Thoracic aorta (tissue), 2 donors: ENCODE measurements at places on chromosomes 12 and 14. TPM values are rescaled to one million over a fixed set of nuclear protein-coding genes. Genes with fewer than 3 reads are reported as not detected.

The ATP2A2 gene
- 226 TPM for total RNA-seq

GRCh38 chr12:60052483-60052882, 456.7 kb downstream of the SLC16A7 start:
- DNase-seq: no peak

- no peak for DNase-seq
Observed at GRCh38 chr12:100668945-100669536, 95.6 kb downstream of the GAS2L3 start.

The VWF gene
- 164 TPM for total RNA-seq

GRCh38 chr12:51270067-51270950, at the start of gene SMAGP:
SMAGP (minus strand) TSS chr12:51270415; CDS start chr12:51269278, 1,137 bp downstream.
- no peak for DNase-seq

The FAIM2 gene
- total RNA-seq: 2.8 TPM

DNA sequence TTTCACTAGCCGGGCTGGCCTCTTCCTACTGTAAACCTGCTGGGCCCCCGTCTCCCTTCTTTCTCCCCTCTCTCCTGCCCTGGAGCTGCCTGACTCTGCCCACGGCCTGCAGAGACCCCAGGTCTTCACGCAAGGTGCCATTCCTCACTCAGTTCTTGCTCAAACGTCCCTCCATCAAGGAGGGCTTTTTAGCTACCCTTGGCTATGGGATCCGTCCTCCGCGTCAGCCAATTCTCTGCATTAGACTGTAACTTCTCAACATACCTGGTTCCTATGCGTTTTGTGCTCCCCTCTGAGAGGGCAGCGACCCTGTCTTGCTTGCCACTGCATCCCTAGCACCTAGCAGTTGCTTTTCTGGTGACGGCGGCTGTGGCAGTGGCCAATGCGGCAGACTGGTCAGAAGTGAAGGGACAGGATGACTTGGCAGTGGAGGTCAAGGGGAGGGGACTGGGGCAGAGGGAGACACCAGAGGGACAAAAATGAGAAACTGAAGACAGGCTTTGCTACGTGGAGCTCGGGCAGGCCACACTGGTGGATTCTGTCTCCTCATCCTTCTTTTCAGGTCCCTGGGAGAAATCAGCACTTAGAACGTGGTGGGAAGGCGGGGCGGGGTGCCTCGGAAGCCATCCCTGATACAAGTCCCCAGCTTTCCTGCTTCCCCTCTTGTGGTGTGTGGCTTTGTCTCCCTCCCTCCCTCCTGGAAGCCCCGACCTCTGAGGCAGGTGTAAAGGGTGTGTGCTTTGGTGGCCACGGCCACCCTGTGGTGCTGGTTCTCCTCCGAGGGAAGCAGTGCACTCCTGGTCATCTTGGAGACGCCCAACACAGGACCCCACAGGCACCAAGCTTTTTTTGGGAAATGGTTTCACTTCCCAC, 1.8 kb downstream of the B3GNT4 start:
- DNase-seq: no peak

The ETFBKMT gene
- 2.5 TPM for total RNA-seq

The SERPINA5 gene
- total RNA-seq: 4.4 TPM

GRCh38 chr12:111283966-111284365, 84.9 kb downstream of the PHETA1 start:
- no peak for DNase-seq

GRCh38 chr12:115261691-115262398, 577.9 kb upstream of the TBX3 start:
- DNase-seq: no peak

DNA sequence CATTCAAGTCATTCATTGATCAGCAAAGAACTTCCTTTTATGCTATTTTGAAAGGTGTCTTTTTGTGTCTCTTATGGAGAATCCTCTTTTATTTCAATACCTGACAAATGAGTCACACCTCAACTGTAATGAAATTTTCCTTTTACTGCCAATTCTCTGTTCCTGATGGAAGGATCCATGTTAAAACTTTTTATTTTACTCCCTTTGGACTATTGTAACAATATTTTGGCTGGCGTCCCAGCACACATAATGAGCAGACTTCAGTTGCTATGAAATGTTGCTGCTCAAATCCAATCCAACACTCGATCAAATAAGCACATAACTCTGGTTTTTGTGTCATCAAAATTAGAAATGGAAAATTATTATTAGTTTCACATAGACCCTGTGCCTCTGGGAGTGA, 21.9 kb upstream of the SLC15A5 start:
- DNase-seq: no peak

The GPR132 gene
- total RNA-seq: 2.3 TPM

DNA sequence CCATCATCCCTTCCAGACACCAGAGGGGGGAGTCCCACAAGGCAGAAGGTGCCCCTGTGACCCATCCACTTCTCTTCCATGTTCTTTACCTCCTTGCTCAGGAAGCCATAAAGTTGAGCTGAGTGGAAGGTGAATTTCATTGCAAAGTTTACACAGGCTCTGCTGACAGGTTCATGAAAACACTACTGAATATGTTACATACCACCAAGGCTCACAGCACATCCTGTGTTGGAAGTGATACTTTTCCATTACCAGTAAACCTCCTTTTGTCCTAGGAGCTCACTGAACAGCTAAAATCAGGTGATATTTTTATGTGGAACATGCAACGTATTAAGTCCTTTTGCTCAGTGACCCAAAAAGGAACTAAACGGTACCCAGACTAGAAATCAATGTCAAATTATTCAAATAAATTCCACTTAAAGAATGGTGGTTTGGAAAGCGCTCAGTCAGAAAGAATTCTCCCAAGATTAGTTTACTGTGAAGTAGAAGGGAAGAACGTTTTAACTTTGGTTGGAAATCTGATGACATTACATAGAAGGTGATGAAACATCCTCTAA, 196.2 kb upstream of the NUDT4 start:
- no peak for DNase-seq

The AICDA gene
- not detected for total RNA-seq

DNA sequence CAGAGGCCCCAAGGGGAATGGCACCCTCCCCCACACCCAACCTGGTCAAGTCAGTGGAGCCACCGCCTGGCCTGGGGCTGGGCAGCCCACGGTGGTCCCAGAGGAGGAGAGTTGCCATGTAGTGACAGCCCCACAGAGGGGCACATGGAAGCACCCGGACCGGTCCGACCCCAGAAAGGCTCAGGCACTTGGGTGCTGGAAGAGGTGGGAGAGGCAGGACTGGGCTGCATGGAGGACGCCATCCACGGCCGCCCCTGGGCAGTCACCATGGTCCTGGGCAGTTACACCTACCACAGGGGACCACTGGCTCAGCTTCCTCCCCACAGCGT, 37.9 kb upstream of the TMEM179 start:
- DNase-seq: no peak

The TEDC1 gene
- 42.1 TPM for total RNA-seq

GRCh38 chr12:76915361-76916169, 36.7 kb upstream of the CSRP2 start:
- DNase-seq: no peak

The OTX2 gene
- not detected for total RNA-seq

DNA sequence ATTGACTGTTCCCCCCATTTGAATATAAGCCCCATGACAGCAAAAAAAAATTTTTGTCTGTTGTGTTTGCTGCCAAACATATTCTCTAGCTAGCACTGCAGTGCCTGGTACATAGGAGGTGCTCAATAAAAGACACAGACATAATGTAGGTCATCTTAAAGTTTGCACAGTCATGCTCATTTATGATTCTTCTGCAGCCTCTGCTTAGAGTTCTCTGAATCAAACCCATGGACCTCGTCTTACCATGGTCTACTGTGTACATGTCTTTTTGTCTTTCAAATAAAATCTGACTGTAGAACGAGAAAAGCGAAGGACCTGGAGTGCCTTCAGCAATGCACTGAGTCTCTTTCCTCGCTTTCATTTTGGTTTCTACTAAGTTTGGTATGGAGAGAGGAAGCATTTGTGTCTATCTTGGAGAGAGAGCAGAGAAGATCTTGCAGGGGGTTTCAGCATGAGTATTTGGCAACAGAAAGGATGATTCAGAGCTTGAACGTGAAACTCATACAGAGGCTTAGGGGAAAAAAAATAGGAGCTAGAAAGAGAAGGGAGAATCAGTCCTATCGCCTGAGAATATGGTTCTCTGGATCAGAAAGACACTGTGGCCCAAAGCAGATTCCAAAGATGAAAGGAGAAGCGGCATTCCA, 38.8 kb upstream of the TMCC3 start:
- DNase-seq: no peak

DNA sequence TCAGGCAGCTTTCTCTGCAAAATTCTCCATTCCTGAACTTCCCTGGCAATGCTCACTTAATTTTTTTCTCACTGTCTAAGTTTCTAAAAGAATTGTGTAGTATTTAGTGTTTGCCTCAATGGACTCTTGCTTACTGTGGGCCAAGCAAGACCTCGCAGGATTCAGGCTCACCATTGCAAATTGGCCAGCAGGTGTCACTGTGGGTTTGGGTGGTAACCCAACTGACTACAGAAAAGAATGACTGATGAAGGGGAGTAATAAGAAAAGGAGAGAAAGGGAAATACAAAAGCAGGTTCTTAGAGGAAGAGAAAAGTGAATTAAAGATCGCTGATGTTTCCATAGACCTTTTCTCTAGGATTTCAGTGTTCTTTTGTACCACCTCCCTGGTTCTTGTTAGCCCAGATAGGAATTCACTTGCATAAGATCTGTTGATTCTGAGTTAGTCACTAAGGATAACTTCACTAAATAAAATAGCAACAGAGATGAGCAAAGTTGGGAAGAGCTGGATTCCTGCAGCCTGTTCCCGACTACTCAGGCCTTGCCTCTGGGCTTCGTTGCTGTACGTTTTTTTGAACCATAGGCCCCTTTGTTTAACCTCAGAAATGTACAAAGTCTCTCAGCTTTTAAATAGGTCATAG, 386.5 kb upstream of the DDHD1 start:
- no peak for DNase-seq
